Pancreas (tissue), 10 donors: ENCODE measurements at places on chromosomes 3 and 15. TPM values are rescaled to one million over a fixed set of nuclear protein-coding genes. Genes with fewer than 3 reads are reported as not detected.

DNA sequence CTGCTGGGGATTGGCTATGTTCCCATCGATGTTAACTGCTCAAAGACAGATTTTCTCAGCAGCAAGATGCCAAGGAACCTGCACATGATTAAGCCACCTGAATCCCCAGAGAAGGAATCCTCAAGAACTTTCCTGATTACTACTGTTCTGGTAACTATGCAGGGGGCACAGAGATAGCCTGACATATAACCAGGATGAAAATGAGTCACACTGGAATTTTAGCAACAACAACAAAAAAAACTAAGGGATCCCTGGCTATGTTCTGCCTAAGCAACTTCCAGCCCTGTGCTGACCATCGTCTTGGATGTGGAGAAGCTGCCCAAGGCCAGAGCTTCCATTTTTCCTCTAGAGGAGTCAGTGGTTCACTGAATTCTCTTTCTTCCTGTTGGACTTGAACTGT, 13.8 kb downstream of the RIOX2 start:
- DNase-seq = no peak
- H3K27ac ChIP-seq = no peak overlapping the region
- H3K36me3 ChIP-seq = peaks cover 19% of the 10 kb centered on the region

DNA sequence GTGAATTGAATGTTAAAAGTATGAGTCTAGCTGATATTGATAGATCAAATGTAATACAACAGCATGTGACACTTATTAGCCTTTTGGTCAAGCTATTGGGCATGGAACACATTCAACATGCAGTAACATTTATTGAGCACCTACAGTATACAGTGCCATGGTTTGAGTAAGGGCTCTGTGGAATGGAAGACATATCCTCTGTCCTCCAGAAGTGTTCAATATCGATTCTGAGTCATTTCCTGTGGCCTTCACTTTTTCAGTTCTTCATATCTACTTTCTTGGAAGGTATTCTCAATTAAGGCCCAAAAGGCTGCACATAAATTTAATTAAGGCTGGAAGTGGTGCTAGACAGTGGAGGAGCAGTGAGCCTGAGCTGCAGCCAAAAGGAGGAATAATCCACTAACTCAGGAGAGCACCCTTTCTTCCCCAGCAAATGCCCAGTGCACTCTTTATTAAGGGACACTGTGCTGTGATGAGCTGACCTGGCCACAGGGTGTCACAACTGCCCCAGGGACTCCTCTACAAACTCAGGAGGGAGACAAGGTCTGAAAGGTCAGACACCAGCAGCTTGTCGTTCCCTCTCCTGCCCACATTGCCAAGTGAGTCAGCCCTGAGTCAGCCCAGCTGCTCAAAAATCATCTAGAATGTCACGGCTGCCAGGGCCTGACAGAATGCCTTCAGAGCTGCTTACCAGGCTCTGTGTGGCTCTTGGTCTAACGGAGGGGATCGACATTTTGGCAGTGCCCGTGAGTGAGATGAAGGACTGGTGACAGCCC, 544.8 kb downstream of the AGBL1 start:
- H3K4me1 ChIP-seq = no peaks in the 10 kb centered on the region
- no peak overlapping the region for H3K27ac ChIP-seq
- H3K36me3 ChIP-seq = no peaks in the 10 kb centered on the region

Gene NEK10
- total RNA-seq = 0.24 TPM

DNA sequence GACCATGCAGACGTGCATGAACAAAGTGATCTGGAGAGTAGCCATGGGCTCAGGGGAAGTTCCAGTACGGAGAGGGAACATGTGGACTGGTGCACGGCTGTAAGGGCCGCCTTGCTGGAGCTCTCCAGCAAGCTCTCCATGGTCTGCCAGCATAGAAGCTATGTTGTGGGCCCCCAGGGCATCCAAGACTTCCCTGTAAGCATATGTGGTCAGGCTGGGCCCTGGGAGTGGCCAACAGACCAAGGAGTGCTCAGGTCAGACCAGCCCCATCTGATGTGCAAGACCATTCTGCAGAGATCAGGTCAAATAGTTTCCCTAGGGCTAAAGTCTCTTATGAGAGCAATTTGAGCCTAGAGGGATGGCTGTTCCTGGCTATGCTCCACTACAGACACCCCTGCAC, 110.1 kb upstream of the DAZL start:
- no peak for DNase-seq
- no peaks in the 10 kb centered on the region for H3K36me3 ChIP-seq
- H3K27ac ChIP-seq = no peak overlapping the region
- H3K27me3 ChIP-seq = no peaks in the 10 kb centered on the region
- no peak overlapping the region for H3K4me3 ChIP-seq

- H3K36me3 ChIP-seq = no peaks in the 10 kb centered on the region
- H3K27ac ChIP-seq = no peak overlapping the region
- H3K27me3 ChIP-seq = no peaks in the 10 kb centered on the region
These were observed 28.7 kb upstream of the SEMA6D start for GRCh38 chr15:47688573-47689086.

Gene TTC21A
- total RNA-seq = 9.6 TPM

DNA sequence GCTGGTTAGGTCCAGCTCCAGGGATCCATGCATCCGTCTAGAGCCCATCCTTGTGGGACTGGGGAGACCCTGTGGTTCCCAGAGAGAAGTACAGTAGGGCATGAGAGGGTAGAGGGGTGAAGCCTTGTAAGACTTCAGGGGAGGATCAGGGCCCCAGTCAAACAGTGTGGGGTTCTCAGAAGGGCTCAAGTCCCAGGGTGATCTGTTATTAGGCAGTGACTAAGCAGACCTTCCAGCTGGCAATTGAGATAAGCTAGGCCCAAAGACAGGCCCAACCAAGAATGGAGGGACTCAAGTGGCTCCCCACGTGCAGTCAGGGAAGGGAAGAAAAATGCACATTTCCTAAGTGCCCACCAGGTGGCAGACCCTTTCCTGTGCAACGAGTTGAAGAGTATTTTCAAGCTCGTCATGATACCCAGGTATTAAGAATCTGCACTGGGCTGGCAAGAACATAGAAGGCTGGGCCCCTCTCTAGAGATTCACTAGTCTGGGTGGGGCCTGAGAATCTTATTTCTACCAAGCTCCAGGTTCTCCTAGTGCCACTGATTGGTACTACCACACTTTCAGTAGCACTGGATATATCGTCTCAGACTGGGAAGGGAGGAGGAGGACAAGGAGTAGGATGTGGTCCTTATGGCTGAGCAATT, 240.8 kb downstream of the NR1D2 start:
- H3K4me3 ChIP-seq = no peak overlapping the region
- no peaks in the 10 kb centered on the region for H3K27me3 ChIP-seq
- peaks cover 13% of the 10 kb centered on the region for H3K4me1 ChIP-seq
- DNase-seq = peak; percentile 41

Gene EOGT
- 9.4 TPM for total RNA-seq

DNA sequence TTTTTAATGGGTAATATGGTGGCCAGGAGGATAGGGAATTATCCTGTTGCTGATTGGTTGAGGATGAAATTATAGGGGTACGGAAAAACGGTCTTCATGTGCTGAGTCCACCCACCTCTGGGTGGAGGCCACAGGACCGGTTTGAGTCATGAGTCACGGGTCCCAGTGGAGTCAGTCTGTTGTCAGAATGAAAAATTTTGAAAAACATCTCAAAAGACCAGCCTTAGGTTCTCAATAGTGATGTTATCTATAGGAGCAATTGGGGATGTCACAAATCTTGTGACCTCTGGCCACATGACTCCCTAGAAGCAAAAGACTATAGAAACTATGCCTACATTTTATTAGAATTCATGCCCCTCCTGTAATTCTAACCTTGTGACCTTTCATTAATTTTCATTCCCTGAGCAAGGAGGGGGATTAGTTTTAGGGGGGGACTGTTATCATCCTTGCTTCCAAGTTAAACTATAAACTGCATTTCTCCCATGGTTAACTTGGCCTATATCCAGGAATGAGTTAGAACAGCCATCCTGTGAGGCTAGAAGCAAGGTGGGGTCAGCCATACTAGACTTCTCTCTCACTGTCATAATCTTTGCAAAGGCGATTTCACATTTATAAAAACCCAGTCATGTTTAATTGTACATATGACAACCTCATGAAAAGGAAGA, 101.2 kb downstream of the TCF12 start:
- no peaks in the 10 kb centered on the region for H3K4me1 ChIP-seq
- DNase-seq = no peak
- no peaks in the 10 kb centered on the region for H3K27me3 ChIP-seq
- no peak overlapping the region for H3K27ac ChIP-seq
- H3K36me3 ChIP-seq = no peaks in the 10 kb centered on the region
- H3K4me3 ChIP-seq = no peak overlapping the region

GRCh38 chr3:151096716-151097115, 11.3 kb downstream of the MED12L start:
- H3K27me3 ChIP-seq = no peaks in the 10 kb centered on the region
- no peak overlapping the region for H3K27ac ChIP-seq
- H3K4me3 ChIP-seq = no peak overlapping the region

Gene ZIC4
- not detected for total RNA-seq

DNA sequence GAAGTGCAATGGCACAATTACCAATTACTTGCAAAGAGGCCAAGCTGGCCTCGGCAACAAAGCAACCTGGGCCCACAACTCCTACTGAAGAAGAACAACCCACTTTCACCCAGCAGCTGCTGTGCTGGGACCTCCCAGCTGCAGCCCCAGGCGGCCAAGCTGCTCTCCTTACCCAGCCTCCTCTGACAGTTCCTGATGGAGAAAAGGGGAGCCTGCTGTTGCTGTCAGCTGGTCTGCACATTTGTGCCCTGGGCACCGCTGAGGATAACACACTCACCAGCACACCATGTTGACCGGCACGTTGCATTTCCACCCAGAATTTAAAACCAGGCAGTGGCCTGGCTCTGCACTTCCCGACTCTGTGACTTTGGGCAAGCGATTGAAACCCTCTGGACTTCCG, 33.6 kb downstream of the SSUH2 start:
- no peak overlapping the region for H3K4me3 ChIP-seq
- H3K36me3 ChIP-seq = no peaks in the 10 kb centered on the region
- no peaks in the 10 kb centered on the region for H3K27me3 ChIP-seq
- DNase-seq = no peak
- no peak overlapping the region for H3K27ac ChIP-seq
- no peaks in the 10 kb centered on the region for H3K4me1 ChIP-seq

- no peak for DNase-seq
- no peaks in the 10 kb centered on the region for H3K36me3 ChIP-seq
- H3K27me3 ChIP-seq = no peaks in the 10 kb centered on the region
- no peaks in the 10 kb centered on the region for H3K4me1 ChIP-seq
- H3K4me3 ChIP-seq = no peak overlapping the region
- peak overlapping the region; percentile 95 for H3K27ac ChIP-seq
These were observed 2.1 kb upstream of the PTPRG start for GRCh38 chr3:61559136-61559731.

DNA sequence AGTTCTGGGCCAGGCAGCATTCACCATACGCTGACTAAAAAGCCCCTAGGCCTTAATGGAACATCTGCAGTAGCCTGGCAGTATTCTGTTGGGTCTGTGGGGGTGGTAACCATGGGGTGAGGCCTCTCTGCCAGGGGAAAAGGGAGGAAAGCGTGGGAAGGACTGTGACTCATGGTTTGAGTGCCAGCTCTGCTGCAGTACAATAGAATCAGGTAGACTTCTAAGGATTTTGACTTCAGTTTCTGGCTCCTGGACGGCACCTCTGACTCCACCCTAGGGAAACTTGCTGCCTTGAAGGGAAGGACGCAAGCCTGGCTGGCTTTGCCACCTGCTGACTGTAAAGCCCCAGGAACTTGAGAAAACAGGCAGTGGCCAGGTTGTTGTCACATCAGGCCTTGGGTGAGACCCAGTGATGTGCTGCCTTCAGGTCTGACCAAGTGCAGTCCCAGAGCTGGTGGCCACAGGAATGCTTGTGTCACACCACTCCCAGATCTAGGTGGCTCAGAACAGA, 148.6 kb downstream of the SUCNR1 start:
- no peak for DNase-seq
- no peaks in the 10 kb centered on the region for H3K4me1 ChIP-seq
- H3K4me3 ChIP-seq = no peak overlapping the region

DNA sequence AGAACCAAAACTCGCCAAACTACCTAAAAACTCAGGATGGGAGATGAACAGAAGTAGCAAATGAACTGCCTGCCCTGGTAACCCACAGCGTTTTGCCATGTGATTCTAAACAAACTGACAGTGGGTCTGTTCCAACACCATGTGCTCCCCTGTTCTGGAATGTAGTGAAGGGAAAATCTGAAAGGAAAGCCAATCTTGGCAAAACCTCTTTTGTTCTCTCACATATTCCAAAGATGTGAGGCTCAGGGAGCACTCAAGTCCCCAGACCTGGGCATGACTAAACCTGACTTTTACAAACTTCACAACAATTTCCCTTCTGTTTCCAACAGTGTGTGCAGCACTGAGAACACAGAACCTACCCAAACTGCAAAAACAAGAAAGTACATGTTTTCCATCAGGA, 116.1 kb downstream of the IMPG2 start:
- no peak for DNase-seq
- no peaks in the 10 kb centered on the region for H3K36me3 ChIP-seq
- no peaks in the 10 kb centered on the region for H3K4me1 ChIP-seq
- H3K27ac ChIP-seq = no peak overlapping the region
- H3K4me3 ChIP-seq = no peak overlapping the region

DNA sequence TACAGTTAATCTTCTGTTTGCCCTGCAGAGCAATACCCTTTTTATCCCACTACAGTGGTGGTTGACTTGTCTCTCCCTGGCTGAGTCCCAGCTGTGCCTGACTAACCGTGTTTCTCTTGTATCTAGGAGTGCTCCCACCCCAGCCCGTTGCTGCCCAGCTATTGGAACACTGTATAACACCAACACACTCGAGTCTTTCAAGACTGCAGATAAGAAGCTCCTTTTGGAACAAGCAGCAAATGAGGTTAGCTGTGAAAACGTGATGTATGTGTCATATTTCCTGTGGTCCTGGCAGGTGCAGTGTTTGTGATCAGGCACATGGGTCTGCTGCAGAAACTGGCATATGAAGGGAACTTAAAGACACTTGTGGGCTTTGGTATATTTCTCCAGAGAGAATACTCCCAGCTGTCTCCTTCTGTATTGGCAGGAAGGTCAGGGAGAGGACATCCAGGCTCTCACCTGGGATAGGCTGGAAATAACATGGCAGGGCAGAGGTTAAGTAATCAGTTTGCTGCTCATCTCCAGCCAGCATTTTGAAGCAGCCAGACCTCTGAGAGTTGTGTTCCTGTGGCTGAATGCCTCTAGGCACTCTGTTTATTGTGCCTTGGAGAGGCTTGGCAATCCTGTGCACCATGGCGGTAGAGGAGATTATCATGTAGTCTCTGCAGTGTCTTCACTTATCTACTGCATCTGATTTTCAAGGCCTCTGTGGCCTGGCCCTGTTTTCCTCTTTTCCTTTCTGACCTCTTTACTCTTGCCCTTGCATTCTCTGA, 34.8 kb downstream of the ATG7 start:
- no peaks in the 10 kb centered on the region for H3K4me1 ChIP-seq
- H3K36me3 ChIP-seq = peaks cover 11% of the 10 kb centered on the region
- DNase-seq = no peak
- H3K27me3 ChIP-seq = no peaks in the 10 kb centered on the region

Gene IL17RB
- total RNA-seq = 6.5 TPM

Gene A4GNT
- 1.2 TPM for total RNA-seq

Gene BCL2A1
- total RNA-seq = 5.2 TPM
